ENCODE measurements at places on chromosomes 5 and 9.

DNA sequence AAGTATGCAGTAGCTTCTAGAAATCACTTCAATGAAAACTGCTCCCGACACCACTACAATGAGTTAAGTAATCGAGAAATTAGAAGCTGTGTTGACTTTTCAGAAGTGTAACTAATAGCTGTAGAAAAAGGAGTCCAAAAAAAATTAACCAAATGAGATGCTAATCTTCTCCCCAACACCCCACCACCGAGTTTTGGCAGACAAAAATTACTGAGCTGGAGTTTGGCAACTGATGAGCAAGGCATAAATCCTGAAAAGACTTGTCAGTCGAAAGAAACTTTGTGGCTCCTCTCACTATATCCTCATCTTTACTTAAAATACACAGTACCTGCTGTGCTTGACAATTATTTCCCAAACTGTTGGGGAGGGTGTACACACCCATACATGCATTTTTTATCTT, 191.9 kb downstream of the EBF1 start:
- no peak for DNase-seq

- DNase-seq, result no peak
Measured at GRCh38 chr5:174617285-174617684, 107.1 kb upstream of the MSX2 start.

DNA sequence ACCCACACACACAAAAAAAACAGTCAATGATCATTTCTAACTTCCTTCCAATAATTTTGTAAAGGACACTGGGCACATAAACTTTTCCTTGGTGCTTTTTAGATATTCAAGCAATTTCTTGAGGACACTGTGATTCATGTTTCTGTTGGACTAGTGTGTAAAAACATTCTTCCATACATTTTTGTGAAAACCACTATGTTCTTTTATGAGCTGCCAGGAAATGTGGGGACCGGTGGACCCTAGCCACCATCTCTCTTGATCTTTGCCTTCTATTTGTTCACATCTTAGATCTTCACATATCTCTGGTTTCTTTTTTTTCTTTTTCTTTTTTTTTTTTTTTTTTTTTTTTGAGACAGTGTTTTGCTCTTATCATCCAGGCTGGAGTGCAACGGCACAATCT, 287.4 kb downstream of the GLIS3 start:
- DNase-seq, result no peak

GRCh38 chr5:98935206-98935605, 6.4 kb upstream of the CHD1 start:
- DNase-seq, result no peak

GRCh38 chr5:1672396-1672795, 127.2 kb downstream of the MRPL36 start:
- no peak for DNase-seq

DNA sequence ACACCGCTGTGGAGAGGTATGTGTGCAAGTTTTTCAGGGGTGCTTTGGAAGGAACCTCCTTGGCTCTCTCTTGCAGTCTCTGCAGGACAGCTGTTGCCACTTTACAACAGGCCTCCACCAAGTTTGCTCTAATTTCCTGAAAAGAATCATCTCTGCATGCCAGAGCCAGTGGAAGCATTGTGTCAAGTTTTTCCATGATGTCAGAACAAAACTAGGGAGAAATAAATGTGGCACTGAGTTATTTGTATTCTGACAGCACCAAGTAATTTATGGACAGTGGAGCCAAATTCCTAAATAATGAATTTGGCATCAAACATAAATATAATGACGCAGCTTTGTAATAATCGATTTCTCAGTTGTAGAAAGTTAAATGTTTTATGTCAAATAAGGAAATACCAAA, 146.9 kb downstream of the KIAA0825 start:
- DNase-seq, result no peak

DNA sequence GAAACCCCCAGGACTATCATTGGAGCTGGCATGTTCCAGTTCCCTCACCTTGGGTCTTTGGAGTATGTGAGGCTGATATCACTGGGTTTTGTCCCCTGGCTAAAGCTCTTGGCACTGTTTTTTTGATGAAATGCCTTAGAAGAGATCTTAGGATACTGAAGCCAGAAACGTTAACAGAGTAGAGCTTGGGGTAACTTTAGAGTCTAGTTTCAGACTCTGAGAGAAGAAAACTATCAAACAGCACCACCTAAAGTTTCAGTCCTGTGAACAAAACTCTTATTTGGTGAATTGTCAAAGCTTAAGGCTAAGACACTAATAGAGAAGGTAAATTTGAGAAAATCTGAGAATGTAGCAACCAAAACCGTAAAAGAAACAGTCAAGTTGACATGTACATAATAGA, 111.7 kb upstream of the PUM3 start:
- DNase-seq, result no peak

- DNase-seq, result no peak
Measured at GRCh38 chr9:16753256-16753655, 117.2 kb downstream of the BNC2 start.

Data from C1 segment of cervical spinal cord (tissue), 14 donors.